Lower leg skin (tissue), 4 donors: ENCODE measurements at places on chromosomes 6 and 20. TPM values are rescaled to one million over a fixed set of nuclear protein-coding genes. Genes with fewer than 3 reads are reported as not detected.
A peak's percentile ranks its signal among the peaks of the same experiment; 100 is the strongest.

- no peak for DNase-seq
Observed at GRCh38 chr6:125571207-125571755, 178.2 kb upstream of the HEY2 start.

Gene ATF6B
- total RNA-seq = 54.9 TPM

DNA sequence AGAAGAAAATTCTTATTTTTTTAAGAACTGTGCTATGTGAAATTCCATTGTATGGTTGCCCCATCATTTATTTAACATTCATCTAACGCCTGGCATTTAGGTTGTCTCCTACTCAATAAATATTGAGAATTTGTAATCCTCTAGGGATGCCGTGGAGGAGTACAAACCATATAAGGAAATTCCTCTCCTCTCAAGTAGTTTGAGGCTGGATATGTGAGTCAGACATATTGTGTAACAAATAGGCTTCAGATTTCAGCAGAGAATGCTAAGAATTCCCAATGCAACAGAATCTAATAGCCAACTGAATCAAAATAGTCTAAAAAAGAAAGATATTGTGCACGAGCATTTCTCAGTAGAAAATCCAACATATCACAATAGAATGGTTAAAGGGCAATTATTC lies 174.7 kb downstream of the OTOR start:
- DNase-seq = no peak

Gene NKX2-2
- not detected for total RNA-seq

DNA sequence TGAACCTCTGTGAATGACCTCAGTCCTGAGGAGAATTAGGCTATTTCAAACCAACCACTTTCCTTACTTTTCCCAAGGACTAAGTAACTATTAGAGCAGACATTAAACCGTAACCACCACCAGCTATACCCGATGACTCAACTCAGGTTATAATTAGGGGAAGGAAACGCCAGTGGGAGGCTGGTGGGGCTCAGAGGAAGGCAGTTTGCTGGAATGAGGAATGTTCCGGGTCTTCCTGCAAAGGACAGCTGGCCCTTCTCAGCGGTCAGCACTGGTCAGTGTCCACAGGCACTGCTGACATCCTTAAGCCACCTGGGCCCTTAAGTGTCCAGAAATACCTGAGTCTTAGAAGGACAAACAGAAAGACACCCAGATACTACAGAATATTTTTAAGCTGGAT lies 515.2 kb downstream of the MAFB start:
- no peak for DNase-seq

Gene ROMO1
- 57.4 TPM for total RNA-seq

DNA sequence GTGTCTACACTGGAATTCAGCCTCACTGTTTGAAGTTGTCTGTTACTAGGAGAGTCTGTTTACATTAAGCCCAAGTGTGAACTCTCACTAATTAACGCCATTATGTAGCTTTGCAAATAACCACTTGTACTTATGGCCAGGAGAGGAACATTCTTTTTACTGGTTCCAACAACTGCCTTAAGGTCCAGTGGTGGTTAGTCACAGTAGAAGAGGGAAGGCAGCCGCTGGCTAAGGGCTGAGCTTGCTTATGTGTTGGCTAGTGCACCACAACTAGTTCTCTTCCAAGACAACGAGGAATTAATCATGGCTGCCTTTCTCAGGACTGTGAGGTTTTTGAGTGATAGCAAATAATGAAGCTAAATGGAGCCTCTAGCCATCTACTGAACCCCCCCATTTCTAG lies 14.9 kb upstream of the SLC22A23 start:
- no peak for DNase-seq

- no peak for DNase-seq
Observed at GRCh38 chr20:61518424-61518951, 266.4 kb downstream of the CDH4 start.

DNA sequence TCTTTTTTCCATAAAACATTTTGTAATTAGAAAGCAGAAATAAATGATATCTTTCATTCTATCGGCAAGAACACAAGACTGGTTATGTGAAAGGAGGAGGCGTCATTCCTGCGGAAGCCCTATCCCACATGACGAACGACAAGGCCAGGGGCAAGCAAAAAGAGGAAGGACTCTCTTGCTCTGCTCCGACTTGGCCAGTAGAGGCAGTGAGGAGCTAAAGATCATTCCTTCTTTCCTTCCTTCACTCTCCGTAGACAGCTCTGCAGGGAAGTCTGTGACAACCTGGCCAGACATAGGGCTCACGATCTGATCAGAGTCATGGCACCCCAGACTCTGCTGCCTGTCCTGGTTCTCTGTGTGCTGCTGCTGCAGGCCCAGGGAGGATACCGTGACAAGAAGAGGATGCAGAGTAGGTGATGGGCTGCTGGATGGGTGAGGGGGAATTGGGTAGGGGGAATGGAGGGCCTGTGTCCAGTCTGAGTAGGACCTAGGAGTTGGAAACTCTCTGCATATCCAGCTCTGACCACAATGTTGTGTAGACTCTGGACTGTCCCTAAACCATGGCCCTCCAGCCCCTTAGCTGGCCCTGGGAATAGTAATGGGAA lies at the start of gene WFDC10A:
TSS of gene WFDC10A (plus strand) at position 244 of the 605 bp plus-strand sequence. CDS start at position 319, 75 bp downstream.
- peak; percentile 34 for DNase-seq

DNA sequence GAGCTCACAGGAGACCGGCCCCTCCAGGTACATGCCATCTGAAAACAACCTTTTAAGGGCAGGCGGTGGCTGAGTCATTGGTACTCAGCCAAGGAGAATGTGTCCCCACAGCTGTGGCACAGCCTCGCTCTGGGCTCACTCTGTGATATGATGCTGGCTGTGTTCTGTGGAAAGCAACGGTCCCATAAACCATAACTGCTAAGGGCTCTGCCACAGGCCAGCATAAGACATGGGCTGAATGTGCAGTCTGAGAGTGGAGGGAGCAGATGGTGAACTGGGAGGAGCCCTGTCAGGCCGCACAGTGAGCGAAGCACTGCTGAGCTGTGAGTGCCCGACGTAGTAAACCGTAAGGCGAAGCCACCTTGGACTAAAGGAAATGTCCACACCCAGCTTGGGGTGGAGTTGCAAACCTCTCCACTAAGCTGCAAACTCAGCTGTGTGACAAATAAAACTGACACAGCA lies 375.8 kb downstream of the THBS2 start:
- no peak for DNase-seq

Gene TMEM217
- 0.76 TPM for total RNA-seq

DNA sequence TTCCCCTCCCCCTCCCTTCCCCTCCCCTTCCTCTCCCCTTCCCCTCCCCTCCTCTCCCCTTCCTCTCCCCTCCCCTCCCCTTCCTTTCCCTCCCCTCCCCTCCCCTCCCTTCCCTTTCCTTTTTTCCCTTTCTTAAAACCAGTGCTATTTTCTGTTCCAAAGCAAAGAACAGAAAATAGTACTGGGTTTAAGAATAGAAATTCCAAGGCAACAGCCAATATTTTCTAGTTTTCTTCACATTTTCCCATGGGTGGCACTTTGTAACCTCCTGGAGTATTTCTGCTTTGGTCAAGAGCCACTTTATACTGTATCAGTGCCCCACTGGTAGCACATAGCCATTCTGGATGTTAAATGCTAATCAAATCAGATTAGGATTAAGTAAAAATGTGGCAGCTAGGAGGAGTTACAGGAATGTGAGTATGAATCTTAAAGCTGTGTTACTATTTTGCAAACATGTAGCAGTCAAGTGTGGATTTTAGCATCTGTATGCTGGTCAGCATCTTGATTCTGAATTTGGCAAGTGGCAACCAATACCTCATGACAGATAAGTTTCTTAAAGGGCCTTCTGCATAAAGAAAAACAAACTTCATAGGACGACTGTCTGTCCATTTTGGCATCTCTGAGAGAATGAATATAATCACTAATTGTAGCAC lies 126.4 kb downstream of the CEP57L1 start:
- no peak for DNase-seq

GRCh38 chr6:10302566-10303235 lies 112.2 kb downstream of the TFAP2A start:
- no peak for DNase-seq

Gene SEL1L2
- total RNA-seq = not detected

Gene BPI
- not detected for total RNA-seq

DNA sequence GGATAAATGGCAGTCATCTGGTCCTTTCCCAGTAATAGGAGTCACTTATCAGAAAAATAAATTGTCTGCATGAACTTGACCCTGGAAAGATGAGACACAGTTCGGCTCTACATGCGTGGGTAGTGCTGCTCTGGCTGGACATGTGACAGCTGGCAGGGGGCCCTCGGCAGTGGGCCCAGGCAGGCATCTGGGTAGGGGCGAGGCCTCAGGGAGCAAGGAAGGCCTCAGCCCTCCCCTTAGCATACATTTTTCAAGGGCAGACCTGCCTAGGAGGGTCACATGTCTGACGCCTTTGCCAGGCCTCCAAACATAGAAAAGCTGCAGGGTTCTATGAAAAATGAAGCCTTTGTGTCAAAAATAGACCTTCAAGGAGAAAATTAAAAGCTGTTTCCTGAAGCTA lies 12.8 kb upstream of the ILRUN start:
- DNase-seq = no peak

GRCh38 chr6:109441069-109441816 lies 719 bp downstream of the SMPD2 start:
- no peak for DNase-seq

GRCh38 chr6:3724451-3725144 lies 26.9 kb downstream of the PXDC1 start:
- DNase-seq = no peak

DNA sequence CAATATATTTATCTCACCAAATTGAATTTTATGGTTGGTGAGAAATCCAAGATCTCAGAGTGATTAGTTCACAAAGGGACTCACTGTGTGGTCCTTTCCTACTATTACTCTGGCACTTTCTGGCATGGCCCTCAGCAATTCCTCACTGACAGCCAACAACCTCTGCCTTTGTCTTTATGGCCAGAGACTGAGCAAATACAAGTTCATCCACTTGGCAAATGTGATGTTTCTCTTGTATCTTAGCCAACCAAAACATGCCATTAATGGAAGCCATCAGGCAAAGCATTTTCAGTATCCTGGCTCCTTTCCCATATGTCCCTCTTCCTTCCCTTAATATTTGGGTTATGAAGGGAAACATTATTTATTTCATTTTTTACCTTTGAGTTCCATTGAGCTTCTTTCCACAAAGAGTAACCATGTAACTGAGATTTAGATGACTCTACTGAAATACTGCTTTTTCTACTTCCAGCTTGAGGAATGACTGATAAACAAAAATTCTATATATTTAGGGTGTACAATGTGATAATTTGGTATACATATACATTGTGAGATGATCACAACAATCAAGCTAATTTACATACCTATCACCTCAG lies 30.8 kb upstream of the SMLR1 start:
- no peak for DNase-seq

- DNase-seq = no peak
Observed at GRCh38 chr20:17845701-17846475, 122.7 kb downstream of the SNX5 start.

- DNase-seq = no peak
Observed at GRCh38 chr6:170280689-170281045, 10.2 kb downstream of the DLL1 start.

Gene COX4I2
- total RNA-seq = 3.4 TPM

DNA sequence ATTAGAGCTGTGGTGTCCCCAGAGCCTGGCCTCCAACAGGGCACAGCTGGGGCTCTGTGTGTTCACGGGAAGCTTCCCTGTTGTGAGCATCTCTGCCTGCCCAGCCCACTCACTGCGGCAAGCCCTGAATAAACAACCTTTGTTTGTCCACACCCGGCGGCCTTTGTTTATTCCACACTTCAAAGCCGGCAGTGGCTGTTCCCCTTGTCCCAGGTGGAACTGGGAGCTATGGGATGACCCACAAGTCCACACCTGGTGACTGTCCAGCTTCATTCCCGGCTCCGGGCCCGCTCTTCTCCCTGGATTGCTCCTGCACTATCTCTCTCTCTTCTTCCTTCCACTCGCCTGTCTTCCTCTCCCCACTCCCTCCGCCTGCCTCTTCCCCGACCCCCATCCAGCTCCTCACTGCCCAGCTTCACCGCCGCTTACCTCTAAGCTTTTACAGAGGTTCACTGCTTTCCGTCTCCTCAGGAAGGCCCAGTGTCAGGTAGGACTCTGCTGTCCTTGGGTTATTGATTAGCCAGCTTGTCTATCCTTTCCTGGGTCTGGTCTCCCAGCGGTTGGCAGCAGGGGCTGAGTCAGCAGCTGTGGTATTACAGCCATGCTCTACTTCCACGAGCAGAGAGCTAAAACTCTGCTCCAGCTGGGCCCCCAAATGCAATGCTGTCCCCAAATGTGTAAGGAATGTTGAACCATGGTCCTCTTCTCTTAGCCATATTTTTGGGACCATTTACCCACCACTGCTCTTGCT lies 17.8 kb downstream of the DACT2 start:
- DNase-seq = no peak

GRCh38 chr6:64376394-64376793 lies 740.8 kb downstream of the PHF3 start:
- no peak for DNase-seq

- DNase-seq = peak; percentile 61
Observed at GRCh38 chr6:15901141-15902115, 227.5 kb upstream of the MYLIP start.

GRCh38 chr20:57680934-57681914 lies 28.6 kb downstream of the PMEPA1 start:
- no peak for DNase-seq

Gene POPDC3
- not detected for total RNA-seq

Gene PM20D2
- 17.8 TPM for total RNA-seq

Gene ANGPT4
- total RNA-seq = 2.4 TPM

GRCh38 chr6:23089981-23090380 lies 520.6 kb downstream of the HDGFL1 start:
- no peak for DNase-seq

DNA sequence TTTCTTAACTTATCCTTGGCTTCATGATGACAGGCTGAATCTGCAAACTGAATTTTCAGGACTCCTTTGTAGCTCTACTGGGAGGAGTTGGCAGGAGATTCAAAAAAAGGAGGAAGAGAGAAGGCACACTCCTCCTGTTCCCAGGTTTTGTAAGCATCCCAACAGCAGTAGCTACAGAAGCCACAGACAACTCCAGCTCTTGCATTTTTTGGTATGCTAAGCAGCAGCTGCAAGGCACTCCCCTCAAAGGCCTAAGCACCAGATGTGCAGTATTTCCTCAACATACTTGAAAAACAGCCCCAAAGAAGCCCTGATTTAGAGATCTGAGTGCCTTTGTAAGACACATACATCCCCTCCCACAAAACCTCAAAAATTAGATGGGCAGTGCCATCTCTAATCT lies 328.6 kb upstream of the SYNCRIP start:
- no peak for DNase-seq

DNA sequence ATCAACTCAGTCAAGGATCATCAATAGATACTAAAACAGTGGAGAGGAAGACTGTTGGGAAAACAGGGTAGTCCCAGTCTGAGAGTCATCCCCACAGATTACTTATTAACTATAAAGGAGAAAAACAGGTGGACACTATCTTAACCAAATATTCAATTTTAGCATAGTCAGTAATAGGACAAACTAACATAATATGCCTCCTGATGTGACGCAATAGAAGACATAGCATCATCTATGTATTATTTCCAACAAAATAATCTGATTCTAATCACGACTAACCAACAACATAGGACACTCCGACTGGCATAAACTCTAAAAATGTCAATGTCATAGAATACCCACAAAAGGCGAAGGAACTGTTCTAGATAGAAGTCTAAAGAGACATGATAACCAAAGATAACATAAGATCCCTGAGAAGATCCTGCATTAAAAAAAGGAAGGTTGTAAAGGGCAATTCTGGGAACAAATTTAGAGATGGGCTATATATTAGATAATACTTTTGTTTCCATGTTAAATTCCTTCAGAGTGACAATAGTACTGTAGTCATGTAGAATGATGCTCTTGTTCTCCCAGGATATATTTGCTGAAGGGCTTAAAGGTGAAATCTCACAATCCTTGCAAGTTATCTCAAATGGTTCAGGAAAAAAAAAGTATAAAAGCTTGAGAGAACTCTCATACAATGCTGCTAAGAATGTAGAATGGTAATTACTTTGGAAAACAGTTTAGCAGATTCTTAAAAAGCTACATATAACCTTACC lies 28.9 kb downstream of the ILRUN start:
- no peak for DNase-seq
